ENCODE measurements at places on chromosomes 7 and 10. TPM values are rescaled to one million over a fixed set of nuclear protein-coding genes. Genes with fewer than 3 reads are reported as not detected.

The TEX47 gene
- not detected for total RNA-seq

The CDK14 gene
- 35.8 TPM for total RNA-seq

The SLC16A9 gene
- 2.5 TPM for total RNA-seq

The SYCE1 gene
- 0.07 TPM for total RNA-seq

The CCDC146 gene
- total RNA-seq: 1.2 TPM

The CTAGE4 gene
- 0.36 TPM for total RNA-seq

The ARMH3 gene
- total RNA-seq: 11.7 TPM

The IGF2BP3 gene
- 77.8 TPM for total RNA-seq

The FAM25G gene
- total RNA-seq: not detected
